ENCODE measurements at places on chromosomes 6 and 20.

DNA sequence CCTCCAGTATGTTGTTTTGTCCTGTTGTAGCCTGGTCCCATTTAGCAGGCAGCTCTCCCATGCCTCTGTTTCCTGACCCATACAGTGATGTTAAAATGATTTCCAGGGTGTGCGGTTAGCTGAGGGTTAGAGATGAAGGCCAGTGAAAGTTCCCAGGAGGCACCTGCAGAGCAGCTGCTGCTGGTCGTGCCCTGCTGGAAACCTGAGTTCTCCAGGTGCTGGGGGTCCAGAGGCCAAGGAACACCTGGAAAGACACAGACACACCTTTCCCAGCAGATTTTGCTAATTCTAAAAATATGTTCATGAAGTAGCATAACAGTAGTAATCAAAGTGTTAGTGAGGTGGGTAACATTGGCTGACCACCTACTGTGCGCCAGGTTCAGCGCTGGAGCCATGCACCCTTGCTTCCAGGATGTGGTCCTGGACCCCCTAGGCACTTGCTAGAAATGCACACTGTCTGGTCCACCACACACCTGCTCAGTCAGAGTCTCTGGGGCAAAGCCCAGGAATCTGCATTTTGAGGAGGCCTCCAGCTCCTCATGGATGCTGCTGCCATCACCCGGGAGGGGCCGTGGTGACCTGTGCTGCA lies 118.7 kb downstream of the SYNDIG1 start:
- no peak for DNase-seq

DNA sequence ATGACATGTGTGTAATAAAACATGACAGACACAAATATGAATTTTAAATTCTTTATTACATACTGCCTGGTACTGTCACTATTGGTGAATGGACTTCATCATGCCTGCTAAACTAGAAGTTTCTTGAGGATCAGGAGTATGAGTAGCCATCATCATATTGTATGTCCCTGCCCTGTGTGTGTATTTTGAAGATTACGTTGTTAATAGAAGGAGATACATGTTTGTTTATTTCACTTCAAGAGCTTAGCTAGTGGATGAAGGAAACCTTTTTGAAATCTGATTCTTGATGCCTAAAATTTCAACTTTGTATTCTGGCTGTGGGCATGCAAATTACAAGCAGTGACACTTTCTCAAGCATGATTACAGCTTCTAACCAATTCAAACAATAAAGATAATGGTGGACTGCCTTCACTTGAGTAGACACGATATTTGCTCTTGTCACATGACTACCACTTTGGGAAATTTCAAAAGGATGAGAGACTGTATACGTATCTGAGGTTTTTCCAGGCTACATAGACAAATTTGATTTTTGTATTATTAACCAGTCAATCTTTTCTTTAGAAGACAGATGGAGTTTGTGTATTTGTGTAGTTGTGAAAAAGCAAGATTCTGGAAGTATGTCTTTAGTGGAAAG lies 3.5 kb downstream of the TBPL1 start:
- no peak for DNase-seq

- no peak for DNase-seq
These were observed 2.2 kb downstream of the TAF4 start for GRCh38 chr20:62063315-62063980.

GRCh38 chr6:161732594-161732993 lies 458.7 kb upstream of the AGPAT4 start:
- DNase-seq, result no peak

GRCh38 chr6:45012687-45013086 lies 315.4 kb upstream of the RUNX2 start:
- no peak for DNase-seq

- DNase-seq, result no peak
These were observed 62.4 kb downstream of the TNFRSF21 start for GRCh38 chr6:47247227-47247797.

GRCh38 chr6:157244175-157244574 lies 79.1 kb downstream of the TMEM242 start:
- no peak for DNase-seq

DNA sequence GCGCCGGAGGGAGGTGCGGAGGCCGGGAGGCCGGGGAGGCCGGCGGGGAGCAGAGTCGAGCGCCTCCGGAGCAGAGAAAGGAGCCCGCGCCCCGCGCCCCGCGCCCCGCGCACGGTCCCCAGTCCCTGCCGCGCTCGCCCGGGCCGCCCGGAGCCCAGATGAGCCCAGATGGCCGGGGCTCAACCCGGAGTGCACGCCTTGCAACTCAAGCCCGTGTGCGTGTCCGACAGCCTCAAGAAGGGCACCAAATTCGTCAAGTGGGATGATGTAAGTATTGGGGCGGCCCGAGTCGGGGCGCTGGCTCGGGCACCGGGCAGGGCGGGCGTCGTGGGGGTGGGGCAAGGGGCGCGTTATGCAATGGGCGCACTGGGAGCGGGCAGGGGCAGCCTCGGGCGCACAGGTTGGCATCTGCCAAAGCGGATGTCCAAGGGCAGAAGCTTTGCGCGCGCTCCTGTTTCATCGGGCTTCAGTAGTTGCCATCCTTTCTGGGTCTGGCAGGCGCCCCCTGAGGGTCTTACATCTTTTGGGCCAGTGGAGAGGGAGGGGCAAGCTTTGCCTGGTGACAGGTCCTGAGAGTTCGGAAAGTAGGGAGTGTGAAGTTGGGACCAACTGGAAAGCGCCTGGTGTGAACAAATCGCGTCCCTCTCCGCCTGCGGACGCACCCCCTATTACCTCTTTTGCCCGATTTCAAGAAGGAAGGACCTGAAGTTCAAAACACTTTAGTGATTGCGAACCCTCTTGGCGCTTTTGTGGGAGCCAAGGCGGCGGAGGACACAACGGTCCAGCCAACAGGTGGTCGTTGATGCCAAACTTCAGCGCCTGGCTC lies 631 bp downstream of the PLCB1 start:
- DNase-seq, result no peak

DNA sequence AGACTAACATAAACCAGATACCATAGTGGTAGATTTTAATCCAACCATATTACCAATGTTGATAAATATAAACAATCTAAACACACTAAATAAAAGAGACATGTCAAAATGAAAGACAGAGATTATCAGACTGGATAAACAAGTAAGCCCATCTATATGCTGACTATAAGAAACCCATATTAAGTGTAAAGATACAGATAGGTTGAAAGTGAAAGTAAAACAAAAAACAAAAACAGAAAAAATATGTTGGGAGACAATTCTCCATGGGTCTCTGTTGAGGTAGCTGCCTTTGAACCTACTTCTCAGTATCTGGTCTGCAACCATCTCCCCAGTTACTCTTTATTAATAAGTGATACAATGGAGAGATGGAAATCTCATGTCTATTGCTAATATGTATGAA lies 21.2 kb downstream of the REV3L start:
- no peak for DNase-seq

- DNase-seq, result no peak
These were observed 149.9 kb downstream of the MMS22L start for GRCh38 chr6:97133067-97133466.

GRCh38 chr20:19298652-19299051 lies 86.2 kb downstream of the SLC24A3 start:
- DNase-seq, result no peak

DNA sequence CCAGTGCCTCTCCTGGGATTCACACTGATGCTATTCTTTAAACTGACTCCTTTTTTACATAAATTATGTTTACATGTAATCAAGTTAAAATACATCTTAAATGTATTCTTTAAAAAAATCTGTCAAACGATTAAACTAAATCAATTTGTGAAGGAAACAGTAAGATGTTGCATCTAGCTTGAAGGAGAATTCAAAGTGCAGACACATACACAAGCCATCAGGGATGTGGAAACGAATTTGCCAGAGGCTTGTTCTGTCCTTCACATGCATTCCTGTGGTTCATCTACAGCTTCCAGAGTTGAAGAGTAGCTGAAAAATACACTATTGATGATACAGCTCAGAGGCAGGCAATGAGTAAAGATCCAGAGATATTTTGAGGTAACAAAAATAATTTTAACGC lies 7.3 kb upstream of the BPIFB3 start:
- DNase-seq, result no peak

- DNase-seq, result no peak
These were observed 407.4 kb upstream of the RGS17 start for GRCh38 chr6:153538491-153538890.

GRCh38 chr6:14734052-14734415 lies 511.8 kb upstream of the JARID2 start:
- DNase-seq, result no peak

GRCh38 chr6:51107769-51108203 lies 289.1 kb downstream of the TFAP2B start:
- no peak for DNase-seq

DNA sequence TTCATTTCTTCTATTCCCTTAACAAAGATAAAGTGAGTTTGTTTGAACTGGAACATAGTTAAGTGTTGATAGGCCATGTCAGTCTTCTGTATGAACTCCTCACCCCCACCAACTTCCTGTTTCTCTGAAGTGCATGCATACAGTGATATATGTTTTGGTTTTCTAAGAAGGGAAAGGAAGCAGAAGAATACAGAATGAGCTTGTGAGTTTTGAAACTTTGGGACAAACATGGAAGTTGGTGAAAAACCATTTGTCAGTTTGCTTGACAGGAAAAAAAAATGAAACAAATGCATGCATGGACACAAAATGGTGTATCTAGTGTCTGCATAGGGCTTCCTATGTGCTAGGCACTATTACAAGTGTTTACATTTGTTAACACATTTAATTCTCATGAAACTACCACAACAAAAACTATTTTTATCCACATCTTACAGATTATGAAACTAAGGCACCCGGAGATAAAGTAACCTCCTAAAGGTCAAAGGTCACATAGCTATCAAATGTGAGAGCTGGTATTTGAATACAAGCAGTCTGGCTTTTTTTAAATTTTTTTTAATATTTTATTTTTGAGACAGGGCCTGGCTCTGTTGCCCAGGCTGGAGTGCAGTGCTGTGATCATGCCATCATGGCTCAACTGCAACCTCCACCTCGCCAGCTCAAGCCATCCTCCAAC lies 105.9 kb downstream of the ADGRB3 start:
- DNase-seq, result no peak

DNA sequence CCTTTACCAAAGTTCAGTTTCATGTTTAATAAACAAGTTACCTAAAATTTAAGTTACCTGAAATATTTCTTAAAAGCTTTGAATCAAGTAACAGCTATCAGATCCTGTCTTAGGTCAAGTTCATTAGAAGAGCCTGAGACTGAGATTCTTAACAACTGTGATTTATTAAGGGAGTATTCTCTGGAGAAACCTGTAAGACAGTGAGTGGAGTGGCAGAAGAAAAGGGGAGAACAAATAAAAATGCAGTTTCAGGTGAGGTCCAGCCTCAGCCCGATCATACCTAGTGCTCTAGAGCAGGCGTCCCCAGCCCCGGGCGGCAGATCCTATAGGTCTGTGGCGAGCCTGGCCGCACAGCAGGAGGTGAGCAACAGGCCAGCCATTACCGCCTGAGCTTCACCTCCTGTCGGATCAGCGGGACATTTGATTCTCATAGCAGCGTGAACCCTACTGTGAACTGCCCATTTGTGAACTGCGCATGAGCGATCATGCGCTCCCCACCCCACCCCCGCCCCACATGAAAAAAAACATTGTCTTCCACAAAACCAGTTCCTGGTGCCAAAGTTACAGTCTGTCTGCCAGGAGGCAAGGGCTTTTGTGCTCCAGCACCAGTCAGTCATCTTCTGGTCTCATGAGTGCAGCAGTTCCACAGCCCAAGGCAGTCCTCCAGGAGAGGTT lies 59.2 kb upstream of the ADGRB3 start:
- DNase-seq, result no peak

DNA sequence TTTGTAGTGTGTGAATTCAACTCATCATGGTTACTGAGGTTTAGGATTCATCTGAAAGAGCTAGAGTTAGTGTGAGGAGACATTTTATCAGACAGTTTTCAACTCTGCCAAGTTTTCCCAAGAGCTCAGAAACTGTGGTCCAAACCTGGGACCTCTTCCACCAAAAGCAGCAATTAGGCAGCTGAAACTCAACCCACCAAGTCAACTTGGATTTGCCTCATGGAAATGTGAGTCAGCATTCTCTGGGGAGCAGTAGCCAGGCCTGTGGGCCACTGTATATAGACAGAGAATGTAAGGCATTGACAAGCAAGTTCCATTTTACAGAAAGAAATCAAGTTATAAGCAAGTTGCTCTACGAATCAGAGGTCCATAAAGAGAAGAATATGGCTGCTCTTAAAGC lies 178.8 kb upstream of the HDDC2 start:
- no peak for DNase-seq

GRCh38 chr6:1485678-1486077 lies 96.3 kb downstream of the FOXF2 start:
- no peak for DNase-seq

GRCh38 chr6:136684466-136684865 lies 107.8 kb downstream of the MAP3K5 start:
- DNase-seq, result no peak

- no peak for DNase-seq
These were observed 190.4 kb downstream of the TPBG start for GRCh38 chr6:82553863-82554531.

- DNase-seq, result no peak
These were observed 43.1 kb downstream of the ESR1 start for GRCh38 chr6:151850479-151851003.

GRCh38 chr20:63252284-63252711 lies 2.0 kb downstream of the NKAIN4 start:
- DNase-seq, result no peak

DNA sequence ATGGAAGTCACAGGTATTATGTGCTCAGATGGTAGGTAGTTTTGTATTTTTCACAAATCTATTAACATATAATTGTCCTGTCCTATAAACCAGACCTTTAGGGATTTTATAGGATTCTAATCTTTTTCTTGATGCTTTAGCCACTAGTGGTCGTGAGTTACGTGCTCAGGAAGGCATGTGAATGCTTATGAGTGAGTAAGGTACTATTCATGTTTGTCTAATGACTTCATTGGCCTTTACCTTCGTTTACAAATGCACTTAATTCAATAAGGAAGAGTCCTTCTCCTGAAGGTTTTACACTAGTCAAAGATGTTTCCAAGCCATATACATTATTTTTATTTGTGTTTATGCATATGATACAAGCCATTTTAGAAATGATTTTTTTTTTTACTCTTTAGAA lies 23.0 kb downstream of the PACRG start:
- no peak for DNase-seq

GRCh38 chr6:63859528-63859927 lies 223.9 kb downstream of the PHF3 start:
- DNase-seq, result no peak

DNA sequence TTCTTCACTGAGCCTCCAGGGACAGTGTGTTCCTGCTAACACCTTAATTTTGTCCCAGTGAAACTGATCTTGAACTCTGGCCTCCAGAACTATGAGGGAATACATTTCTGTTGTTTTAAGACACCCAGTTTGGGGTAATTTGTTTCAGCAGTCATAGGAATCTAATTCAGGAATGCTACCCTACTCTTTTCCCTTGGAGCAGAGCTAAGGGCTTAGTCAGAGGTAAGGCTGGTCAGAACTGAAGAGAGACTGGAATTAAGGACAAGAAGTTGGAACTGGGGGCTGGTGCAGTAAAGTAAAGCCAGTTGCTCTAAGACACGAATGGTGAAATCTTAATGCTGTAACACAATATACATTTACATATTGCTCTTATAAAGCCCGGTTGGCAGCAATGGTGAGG lies 809.7 kb downstream of the MAFB start:
- no peak for DNase-seq

All from activated CD4-positive, alpha-beta T cell treated with anti-CD3 and anti-CD28 coated beads, Interleukin-2, Interleukin-4, amounts not matched to agents 100 ng/mL and 50 ng/mL, durations not matched to agents 16 hours and 8 hours (primary cell).